Smooth muscle cell of the brain vasculature (primary cell): ENCODE measurements at places on chromosomes 6 and 20.

DNA sequence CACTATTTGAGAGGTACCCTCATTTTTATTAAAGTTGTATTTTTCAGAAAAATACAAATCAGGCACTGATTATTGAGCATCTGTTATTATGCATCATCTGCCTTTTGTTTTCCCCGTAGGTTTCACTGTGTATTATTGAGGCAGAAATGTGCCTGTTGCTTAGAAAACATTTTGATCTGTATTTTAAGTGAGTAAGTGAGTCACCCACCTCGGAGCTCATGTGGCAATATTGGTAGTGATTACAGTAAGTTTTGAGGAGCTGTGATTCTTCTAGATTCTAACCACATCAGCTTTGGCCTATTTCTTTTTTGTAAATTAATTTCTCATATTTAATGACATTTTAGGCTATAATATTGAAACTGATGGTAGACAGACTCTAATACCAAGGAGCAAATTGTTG is 59.6 kb upstream of the LAMP5 start:
- no peak for DNase-seq

DNA sequence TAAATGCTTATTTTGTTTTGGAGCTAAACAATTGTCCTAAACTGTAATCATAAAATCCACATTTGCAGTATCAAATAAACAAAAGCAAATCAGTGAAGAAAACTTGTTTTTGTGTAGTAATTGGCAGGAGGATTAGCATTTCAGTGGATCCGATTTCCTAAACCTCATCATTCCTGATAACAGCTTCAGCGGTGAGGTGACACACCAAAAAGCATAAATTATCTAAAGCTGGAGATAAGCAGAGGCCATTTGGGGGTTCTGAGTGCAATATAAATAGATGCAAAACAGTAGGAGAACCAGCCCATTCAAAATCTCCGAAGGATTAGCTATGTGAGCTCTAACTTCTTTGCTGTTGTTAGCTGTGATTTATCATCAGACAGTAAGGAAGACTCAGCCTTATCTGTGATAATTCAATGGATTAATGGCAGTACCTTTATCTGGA is 235.8 kb downstream of the EPHA7 start:
- DNase-seq = no peak

DNA sequence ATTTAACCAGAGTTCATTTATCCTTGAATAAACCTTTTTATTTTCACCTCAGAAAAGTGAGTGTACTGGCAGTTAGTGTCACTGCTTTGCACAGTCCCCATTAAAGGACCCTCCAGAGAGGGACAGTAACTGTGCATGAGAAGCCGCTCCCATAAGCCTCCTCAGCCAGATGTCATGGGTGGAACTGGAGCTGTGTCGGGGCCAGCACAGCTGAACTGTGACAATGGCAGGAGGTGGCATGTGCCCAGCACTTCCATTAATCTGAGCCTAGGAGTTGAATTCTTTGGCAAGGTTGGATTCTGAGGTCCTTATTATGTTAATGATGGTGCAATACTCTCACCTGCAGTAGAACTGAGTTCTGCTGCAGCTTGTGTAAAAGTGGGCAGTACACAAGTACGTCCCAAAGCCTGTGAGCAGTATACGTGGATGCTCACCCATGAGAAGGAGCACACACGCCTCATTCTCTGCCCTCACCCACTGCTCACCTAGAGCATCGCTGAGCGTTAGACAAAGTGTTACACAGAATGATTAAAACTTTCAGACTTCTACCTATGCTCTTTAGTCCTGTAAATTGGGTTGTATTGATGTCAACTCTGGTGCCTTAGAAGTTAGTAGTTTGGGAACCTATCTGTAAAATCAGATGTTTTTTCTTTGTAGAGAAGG is 11.9 kb upstream of the CSE1L start:
- no peak for DNase-seq

DNA sequence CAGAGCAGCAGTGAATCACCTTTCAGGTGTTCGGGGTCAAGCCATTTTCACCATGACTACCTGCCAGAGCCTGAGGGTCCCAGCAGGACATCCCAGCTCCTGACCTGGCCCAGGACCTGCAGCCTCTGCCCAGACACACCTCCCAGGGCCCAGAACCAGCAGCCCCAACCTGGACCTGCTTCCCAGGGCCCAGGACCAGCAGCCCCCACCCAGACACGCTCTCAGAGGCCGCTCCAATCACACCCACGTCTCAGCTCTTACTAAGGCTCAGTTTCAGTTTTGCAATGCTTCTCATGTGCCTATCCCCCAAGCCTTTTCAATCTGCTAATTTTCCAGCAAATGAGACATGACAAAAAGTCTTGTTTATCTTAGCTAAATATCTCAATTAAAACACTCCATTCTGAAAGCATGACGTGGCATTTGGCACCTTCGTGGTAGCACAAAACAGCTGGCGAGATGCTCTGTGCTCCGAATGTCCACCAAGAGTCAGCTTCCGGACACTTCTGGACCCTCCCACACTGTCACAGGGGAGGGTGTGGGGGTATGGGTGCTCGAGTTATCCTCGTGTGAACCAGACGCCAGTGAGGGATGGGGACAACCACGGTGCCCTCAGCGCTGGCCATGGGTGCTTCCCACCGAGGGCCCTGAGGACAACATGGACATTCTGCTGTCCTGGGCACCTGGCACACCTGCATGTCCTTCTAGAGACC is 253.2 kb downstream of the DLL1 start:
- DNase-seq = no peak

DNA sequence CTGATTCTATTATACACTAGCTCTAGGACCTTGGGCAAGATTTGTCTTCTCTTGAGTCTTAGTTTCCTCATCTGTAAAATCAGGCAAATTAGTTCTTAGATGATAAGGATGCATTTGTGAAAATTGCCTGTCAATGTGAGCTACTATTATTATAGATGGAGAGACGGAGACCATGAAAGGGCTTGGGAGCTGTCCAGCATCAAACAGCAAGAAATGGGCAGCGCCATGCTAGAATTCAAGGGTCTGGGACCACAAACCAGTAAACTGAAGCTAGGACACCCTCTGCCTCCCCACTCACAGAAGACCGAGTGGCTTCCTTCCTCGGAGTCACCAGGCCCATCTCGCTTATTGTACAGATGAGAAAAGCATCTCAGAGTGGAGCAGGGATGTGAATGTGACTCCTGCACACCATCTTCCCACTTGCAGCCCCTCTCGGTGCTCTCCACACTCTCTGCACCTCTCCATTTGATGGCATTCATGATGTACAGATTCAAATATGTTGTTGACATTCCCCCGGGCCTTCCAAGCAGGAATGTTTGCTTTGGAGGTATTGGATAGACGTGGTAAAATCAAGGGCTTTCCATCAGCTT is 24.1 kb upstream of the BPIFA3 start:
- no peak for DNase-seq

DNA sequence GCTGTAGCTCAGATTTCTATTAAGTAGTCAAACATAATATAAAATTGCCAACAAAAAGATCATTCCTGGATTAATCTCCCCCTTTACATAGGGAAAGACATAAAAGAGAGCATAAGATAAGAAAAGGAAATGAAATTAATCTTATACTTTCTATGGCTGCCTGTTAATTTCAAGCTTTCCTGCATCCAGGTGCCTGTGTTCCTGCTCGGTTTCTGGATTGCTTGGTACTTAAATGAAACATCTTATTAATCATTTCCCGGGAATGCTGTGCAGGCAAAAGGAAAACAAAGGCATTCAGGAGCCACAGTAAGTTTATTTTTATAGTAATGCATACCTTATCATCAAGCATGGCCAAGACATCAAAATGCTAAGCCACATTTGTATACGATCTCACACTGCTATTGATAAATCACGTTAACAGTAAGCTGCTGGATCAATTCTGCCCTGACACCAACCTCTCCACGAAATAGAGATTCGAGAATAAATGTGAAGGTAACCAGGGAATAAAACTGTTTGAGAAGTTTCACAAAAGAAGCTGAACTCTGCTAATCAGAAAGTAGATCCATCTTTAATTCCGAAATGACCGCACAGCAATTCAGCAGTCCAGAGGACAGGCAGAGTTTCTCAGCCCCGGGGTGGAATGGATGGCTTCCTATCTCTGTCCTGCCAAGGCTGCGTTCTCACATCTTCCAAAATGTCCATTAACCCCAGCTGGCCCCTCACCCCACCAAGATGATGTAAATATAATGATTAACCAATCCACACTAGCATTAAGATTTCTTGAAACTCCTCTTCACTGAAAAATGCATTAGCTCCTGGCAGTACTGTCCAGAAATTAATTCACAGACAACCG is 32.6 kb upstream of the APCDD1L start:
- DNase-seq = no peak

- no peak for DNase-seq
Measured at GRCh38 chr6:144559865-144560593, 274.9 kb downstream of the UTRN start.

DNA sequence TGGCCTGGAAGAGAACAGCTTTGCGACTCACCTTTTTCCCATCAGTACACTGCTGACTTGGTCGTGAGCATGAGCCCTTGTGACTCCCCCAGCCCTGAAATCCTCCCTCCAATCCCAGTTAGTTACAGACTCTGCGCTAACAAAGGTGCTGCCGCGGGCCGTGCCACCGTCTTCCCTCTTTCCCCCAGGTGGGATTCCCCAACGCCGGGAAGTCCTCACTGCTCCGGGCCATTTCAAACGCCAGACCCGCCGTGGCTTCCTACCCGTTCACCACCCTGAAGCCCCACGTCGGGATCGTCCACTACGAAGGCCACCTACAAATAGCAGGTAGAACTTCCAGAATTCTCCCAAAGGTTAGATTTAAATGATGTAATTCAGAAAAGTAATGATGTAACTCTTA is 16.1 kb downstream of the MTG2 start:
- no peak for DNase-seq

GRCh38 chr6:16472349-16473069 is 234.1 kb downstream of the GMPR start:
- no peak for DNase-seq
